Renal cortex interstitium (tissue), 15 donors: ENCODE measurements at places on chromosomes 2 and 18. TPM values are rescaled to one million over a fixed set of nuclear protein-coding genes. Genes with fewer than 3 reads are reported as not detected.

- DNase-seq: peak; percentile 72
These were observed 84.7 kb downstream of the GLI2 start for GRCh38 chr2:120820263-120820952.

- no peak for DNase-seq
These were observed 29.9 kb upstream of the RMDN2 start for GRCh38 chr2:37895140-37895539.

GRCh38 chr2:204298404-204298803 is 246.9 kb upstream of the PARD3B start:
- no peak for DNase-seq

DNA sequence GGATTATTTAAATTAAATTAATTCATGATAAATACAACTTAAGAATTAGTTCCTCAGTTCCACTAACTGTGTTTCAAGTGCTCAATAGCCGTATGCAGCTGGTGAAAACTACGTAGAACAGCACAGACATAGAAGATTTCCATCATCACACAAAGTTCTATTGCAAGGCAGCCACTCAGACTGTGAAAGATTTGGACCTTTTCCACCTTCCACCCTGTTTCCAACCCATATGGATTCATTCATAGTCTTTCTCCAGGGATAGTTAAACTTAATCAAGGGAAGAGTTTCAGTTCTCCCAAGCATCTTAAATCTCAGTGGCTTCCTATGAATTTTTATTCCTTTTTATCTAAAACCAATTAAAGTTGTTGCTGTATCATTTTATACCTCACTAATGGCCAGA is 2030.8 kb downstream of the SUCLG1 start:
- no peak for DNase-seq

The CD226 gene
- polyA plus RNA-seq: 3.2 TPM

DNA sequence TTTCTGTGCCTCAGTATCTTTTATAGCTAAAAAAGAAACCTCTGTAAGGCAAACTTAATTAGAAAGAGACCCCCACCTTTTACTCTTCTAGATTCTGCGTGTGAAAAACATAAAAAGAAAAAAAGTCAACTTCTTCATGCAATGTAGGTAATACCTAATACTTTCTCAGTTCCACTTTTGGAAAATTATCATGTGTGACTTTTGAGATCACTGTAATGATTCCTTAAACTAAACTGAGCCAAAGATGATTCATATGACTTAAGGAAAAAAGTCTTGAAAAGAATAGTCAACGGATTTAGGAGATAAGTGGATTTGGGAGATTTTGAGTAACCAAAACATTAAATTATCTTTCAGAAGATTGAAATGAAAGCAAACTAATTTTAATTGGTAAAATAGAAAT is 48.9 kb downstream of the PLEKHA3 start:
- no peak for DNase-seq

GRCh38 chr2:164993287-164994016 is 38.1 kb upstream of the SLC38A11 start:
- no peak for DNase-seq

DNA sequence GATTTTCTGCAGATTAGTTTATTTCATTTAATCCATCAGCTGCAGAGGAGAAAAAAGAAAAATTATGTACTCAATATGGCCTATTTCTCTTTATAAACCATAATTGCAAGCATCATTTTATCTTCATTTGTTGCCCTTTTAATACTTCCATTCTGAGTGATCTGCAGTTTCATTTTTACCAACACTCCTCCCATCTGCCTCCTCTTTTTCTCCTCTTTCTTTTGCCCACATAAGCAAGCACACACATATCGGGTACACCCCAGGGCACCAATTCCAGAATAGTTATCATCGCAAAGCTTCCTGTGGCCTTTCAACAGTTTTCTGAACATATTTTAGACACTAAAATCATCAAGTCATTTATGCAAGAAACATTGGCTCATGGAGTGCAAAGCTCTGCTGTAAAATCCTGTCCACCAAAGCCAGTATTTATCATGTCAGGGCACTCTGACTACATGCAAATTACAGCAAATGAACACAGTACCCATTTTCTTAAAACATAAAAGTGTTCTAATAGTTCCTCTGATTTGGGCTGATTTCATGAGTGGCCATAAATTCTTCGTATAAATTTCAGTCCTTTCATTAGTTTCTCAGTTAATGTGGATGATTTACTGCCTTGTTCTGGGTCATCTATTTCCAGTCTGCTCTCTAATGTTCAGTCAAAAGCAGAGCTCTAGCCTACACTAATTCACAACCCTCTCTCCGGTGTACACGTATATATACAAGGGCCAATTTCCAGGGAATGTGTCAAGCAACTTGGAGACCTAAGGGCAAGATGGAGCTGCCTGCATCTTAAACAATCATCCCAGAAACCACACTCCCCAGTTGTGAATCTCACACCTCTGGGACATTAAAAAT is 281.3 kb downstream of the STK39 start:
- no peak for DNase-seq

GRCh38 chr2:241456546-241456945 is 51.8 kb downstream of the STK25 start:
- DNase-seq: no peak

DNA sequence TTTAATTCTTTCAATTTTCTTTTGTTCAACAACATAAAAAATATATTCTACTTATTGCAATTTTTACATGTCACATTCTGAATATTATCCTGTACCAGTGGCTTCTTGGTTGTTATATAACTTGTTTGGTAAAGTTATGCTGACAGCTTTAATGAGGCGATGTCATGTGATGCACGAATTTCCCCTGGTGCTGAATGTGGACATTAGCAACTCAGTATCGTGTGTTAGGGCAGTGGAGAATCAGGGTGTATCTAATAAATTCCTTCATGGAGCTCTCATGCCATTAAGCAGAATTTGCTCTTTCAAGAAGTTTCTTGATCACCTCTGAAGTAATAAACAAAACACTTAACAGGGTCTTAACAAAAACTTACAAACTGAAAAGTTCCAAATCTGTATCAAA is 99.6 kb upstream of the DNMT3A start:
- DNase-seq: no peak

DNA sequence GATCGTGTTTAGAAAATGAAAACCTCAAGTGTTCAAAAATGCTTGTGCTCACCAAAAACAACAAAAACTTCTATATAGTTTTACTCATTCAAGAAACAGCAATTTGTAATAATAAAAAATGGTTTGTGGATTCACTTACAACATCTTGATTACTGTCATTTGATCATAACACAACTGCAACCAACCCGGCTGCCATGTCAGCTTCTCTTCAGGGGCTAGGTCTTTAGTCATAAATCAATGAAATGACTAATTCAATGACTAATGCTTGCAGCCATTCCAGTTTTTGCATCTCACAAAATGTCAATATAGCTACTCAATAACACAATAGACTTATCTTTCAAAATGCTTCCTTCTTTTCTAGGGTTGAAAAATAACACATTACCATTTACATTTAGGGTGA is 128.0 kb downstream of the OLA1 start:
- DNase-seq: no peak

DNA sequence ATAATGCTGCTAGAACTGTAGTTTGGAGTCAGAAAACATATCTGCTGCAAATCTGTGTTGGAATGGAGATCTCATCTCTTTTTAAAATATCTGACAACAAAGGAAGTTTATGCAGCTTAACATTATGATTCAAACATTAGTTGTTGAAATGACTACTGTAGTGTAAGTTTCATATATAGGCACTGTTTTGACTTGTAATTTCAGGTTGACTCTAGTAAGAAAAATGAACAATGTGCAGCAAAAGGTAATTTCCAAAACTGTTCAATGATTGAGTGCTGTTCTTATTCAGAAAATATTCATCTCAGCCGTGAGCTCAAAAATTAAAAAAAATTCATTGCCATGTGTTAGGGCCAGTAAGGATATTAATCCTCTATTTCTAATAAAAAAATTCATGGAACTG is 48.5 kb downstream of the CCDC138 start:
- no peak for DNase-seq

The GPR35 gene
- 3.2 TPM for polyA plus RNA-seq

GRCh38 chr2:190707726-190708125 is 58.8 kb downstream of the NAB1 start:
- no peak for DNase-seq

DNA sequence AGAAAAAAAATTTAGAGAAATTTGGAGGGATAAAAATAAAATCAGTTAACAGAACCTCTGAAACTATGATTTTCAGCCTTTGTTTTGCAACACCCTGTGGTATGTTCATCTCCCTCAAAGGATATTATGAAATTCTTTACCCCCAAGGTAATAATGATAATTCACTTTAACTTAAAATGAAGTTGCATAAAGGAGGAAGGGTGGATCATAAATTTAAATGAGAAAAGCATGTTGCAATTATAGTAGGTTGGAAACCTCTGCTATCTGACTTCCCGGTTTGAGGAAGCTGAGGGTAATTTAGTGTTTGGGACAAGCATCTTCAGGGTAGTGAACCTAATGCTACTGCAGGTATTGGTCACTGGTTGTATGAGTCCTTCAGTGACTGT is 102.9 kb downstream of the BABAM2 start:
- no peak for DNase-seq

DNA sequence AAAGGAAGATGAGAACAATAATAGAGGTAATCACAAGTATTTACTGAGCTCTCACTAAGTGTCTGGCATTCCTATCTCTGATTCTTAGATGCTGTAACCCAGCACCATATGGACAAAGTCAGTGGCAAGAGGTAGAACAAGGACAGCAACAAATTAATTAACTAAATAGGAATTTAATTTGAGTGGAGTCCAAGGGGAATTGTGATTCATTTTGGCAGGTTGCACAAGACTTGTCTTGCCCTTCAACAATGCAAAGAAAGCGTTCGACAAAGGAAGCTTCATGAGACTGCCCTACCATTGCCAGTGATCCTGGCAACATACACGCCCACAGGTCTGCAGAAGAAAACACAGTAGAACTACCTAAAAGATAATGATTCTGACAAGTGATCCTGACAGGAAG is 221.6 kb downstream of the RBM43 start:
- DNase-seq: no peak

DNA sequence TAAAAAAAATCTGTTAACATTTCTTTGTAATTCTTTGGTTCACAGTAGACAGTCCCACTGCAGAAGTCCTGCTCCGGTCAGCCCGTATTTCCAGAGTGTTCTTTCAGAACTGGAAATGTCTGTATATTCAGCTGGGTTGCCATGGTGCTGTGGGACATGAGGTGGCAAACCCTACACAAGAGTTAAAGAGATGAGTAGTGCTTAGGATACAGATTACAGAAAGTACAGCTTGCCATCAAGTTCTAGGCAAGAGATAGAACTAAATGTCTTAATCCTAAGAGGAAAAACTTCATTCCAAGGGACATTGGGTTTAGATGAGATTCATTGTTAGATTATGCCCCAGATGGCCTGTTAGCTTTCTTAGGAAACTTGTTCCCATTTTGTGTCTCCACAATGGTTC is 60.1 kb downstream of the FMNL2 start:
- DNase-seq: no peak

The FAM237A gene
- not detected for polyA plus RNA-seq

The KLHL30 gene
- polyA plus RNA-seq: 0.34 TPM

DNA sequence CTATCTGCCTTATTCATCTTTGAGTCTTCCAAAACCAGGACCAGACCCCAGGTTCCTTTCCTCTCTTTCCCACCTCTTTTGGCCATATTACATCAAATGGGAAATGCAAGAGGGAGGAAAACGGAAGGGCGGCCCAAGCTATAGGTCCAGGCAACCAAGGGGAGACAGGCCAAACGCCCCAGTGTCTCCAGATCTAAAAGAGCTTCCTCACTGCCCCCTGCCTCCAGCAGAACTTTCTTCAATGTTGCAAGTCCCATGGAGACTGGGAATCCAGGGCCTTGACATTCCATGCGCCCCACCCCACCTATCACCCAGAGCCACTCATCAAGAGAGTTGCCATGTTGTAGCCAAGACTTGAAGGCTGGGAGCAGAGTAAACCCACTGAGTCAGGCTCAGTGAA is 15.4 kb downstream of the TNS1 start:
- no peak for DNase-seq

The TEKT4 gene
- polyA plus RNA-seq: not detected

The OSBPL1A gene
- 45.4 TPM for polyA plus RNA-seq

- DNase-seq: no peak
These were observed 406.1 kb downstream of the LRATD1 start for GRCh38 chr2:15038366-15039364.

The MERTK gene
- 18.7 TPM for polyA plus RNA-seq

DNA sequence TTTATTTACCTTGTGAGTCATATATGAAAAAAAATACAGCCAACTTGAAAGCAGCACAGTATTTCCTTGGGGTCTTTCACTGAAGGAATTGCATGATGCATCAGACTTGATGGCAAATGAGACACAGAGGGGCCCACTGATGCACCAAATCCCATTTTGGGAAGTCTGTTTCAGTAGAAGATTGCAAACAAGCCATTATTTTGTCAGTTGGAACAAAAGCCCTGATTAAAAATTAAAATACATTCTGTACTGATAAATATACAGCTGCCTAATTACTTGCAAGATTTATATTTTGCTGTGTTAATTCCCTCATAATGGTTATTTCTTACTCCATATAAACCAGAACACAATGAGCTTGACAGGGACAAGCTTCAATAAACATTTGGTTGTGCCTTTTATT is 370.4 kb downstream of the SUCLG1 start:
- DNase-seq: no peak

- DNase-seq: no peak
These were observed 174.7 kb downstream of the EIPR1 start for GRCh38 chr2:3202926-3203325.

GRCh38 chr2:186822323-186822722 is 26.6 kb downstream of the ZSWIM2 start:
- DNase-seq: no peak

The CFAP53 gene
- 3.5 TPM for polyA plus RNA-seq

- no peak for DNase-seq
These were observed 1.2 kb downstream of the IMMT start for GRCh38 chr2:86193901-86194567.

- DNase-seq: peak; percentile 62
These were observed 218.4 kb downstream of the CDH20 start for GRCh38 chr18:61551586-61551985.

- DNase-seq: no peak
These were observed 591.2 kb downstream of the RNF144A start for GRCh38 chr2:7508296-7508943.

- DNase-seq: no peak
These were observed 83.8 kb upstream of the SPTBN1 start for GRCh38 chr2:54372361-54372760.

DNA sequence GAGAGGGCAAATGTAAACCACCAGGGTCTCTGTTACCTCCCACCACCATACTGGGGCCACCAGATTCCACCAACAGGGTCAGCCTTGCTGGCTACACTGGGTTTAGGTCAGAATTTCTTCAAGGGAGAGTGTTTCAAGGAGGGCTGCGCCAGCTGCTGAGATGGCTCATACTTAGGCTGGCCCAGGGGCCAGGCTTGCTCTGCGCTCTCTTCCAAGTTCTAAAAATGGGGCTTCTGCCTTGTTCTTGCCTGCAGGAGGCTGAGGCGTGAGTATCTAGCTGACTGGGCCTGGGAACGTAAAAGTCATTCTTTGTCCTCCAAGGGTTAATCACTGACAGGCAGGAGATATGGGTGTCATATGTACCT is 28.1 kb downstream of the MRPL33 start:
- DNase-seq: no peak
